SJSA1 (cell line): ENCODE measurements at places on chromosomes 7 and 10. TPM values are rescaled to one million over a fixed set of nuclear protein-coding genes. Genes with fewer than 3 reads are reported as not detected.

The PLPP4 gene
- 12.5 and 13.8 TPM in 2 replicates for total RNA-seq

The GALNT17 gene
- not detected in 2 replicates for total RNA-seq

The AUTS2 gene
- 0.03 TPM in 1 of 2 replicates, not detected in the other for total RNA-seq

The ATE1 gene
- total RNA-seq, result 18.8 and 24.7 TPM in 2 replicates

The GPR22 gene
- not detected in 2 replicates for total RNA-seq

The DGKI gene
- total RNA-seq, result 1.6 and 2.9 TPM in 2 replicates

The CDHR1 gene
- 0.03 TPM in 1 of 2 replicates, not detected in the other for total RNA-seq

The RBM48 gene
- total RNA-seq, result 8.1 and 13.2 TPM in 2 replicates

The FAM24B gene
- 5.2 and 11.7 TPM in 2 replicates for total RNA-seq

The TAS2R41 gene
- not detected in 2 replicates for total RNA-seq

The PGAM2 gene
- total RNA-seq, result 0.13 TPM in 1 of 2 replicates, not detected in the other

The OPN4 gene
- total RNA-seq, result not detected in 2 replicates

- H3K36me3 ChIP-seq, result no peaks in the 10 kb centered on the region
- peak; percentile 57 for DNase-seq
- H3K4me1 ChIP-seq, result peaks cover 14% of the 10 kb centered on the region
- peak overlapping the region; percentile 18 for H3K4me3 ChIP-seq
Observed at GRCh38 chr10:11684717-11685645, 57.2 kb upstream of the ECHDC3 start.

DNA sequence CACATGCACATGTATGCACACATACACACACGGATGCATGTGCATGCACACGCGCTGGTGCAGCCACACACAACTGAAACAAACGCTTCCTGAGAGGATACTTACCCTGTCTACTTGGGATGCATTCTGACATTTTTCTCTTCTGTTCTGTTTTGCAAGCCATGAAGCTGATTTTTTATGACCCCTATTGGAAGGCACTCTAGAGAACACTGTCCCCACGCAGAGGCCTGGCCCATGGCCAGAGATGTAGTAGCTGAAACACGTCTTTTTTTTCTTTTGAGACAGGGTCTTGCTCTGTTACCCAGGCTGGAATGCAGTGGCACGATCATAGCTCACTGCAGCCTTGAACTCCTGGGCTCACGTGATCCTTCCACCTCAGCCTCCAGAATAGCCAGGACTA, 47.9 kb downstream of the VWA2 start:
- H3K27ac ChIP-seq, result no peak overlapping the region
- no peaks in the 10 kb centered on the region for H3K36me3 ChIP-seq
- no peak overlapping the region for H3K4me3 ChIP-seq

DNA sequence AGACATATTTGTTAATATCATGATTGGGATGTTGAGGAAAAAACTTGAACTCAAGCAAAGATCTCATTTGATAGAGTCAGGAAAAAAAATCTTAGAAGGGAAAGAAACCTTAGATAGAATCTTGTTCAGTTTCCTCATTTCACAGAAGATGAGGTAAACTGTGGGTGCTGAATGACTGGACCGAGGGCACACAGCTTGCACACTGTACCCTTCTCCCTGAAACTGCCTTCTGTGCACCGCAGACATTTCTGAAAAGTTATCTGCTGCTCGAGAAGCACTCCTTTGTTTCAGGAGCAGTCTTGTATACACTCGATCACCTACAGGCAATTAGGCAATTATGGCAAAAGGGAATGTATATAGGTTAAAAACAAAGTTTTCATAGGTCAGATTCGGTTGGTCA, 167.4 kb downstream of the SKAP2 start:
- H3K27me3 ChIP-seq, result no peaks in the 10 kb centered on the region; the same call in 1 of the 2 replicates
- DNase-seq, result no peak
- no peaks in the 10 kb centered on the region for H3K36me3 ChIP-seq

DNA sequence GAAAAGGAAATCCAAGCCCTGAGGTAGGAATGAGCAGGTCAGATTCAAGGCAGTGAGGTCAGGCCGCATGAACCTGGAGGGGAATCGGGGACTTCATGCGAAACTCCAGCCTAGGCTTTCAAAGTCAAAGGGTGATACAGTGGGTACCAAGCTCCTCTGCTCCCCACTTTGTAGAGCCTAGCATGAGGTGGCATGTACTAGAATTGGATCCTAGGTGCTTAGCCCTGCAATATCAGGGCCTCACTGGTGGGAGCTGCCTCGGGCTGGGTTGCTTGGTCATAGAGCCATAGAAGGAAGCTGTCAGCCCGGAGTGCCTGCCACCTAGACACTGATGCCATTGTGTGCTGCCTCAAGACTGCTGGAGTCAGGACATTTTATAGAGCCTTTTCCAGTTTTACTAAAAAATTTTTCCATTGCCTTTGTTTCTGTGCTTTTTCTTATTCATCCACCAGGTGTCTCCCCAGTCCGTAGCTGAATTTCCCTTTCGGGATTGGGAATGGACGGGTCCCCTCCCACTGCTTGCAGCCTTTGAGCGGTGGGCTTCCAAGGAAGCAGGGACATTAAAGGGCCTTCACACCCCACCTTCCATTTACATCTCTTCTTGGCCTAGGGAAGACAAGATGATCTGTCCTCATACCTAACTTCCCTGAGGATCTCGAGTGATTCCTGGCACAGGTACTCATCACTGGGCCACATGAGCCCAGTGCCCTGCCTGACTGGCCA, 5.5 kb upstream of the LZTS2 start:
- H3K4me1 ChIP-seq, result peaks cover 52% of the 10 kb centered on the region
- peaks cover 47% of the 10 kb centered on the region for H3K36me3 ChIP-seq
- no peak overlapping the region for H3K4me3 ChIP-seq
- H3K27ac ChIP-seq, result peak overlapping the region; percentile 57
- DNase-seq, result no peak

DNA sequence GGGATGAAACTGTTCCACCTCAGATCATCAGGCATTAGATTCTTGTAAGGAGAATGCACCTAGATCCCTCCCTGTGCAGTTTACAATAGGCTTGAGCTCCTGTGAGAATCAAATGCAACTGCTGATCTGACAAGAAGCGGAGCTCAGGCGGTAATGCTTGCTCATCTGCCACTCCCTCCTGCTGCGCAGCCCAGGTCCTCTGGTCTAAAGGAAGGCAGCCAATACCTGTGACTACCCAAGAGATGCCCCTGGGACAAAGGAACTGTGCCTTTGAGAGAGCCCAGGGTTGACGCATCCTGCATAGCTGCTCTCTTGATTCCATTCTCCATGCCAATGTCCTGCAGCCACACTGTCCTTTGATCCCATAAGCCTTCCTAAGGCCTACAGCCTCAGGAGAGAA, 73.1 kb downstream of the ADCYAP1R1 start:
- no peak overlapping the region for H3K27ac ChIP-seq
- DNase-seq, result no peak
- no peak overlapping the region for H3K4me3 ChIP-seq

- DNase-seq, result no peak
- no peak overlapping the region for H3K4me3 ChIP-seq
- no peaks in the 10 kb centered on the region; the same call in 1 of the 2 replicates for H3K4me1 ChIP-seq
- no peaks in the 10 kb centered on the region for H3K27me3 ChIP-seq
- H3K27ac ChIP-seq, result no peak overlapping the region
Observed at GRCh38 chr7:50783303-50783702, 607 bp upstream of the GRB10 start.

GRCh38 chr7:35430547-35431153, 176.8 kb upstream of the TBX20 start:
- DNase-seq, result no peak
- H3K36me3 ChIP-seq, result no peaks in the 10 kb centered on the region
- no peak overlapping the region for H3K27ac ChIP-seq
- H3K27me3 ChIP-seq, result no peaks in the 10 kb centered on the region
- H3K4me3 ChIP-seq, result no peak overlapping the region

GRCh38 chr10:12628964-12629766, 279.8 kb downstream of the CAMK1D start:
- H3K4me3 ChIP-seq, result no peak overlapping the region
- H3K27me3 ChIP-seq, result no peaks in the 10 kb centered on the region
- no peaks in the 10 kb centered on the region for H3K4me1 ChIP-seq
- H3K27ac ChIP-seq, result no peak overlapping the region

- peaks cover 17% of the 10 kb centered on the region for H3K4me1 ChIP-seq
- no peak overlapping the region for H3K27ac ChIP-seq
- H3K4me3 ChIP-seq, result no peak overlapping the region
- DNase-seq, result no peak
Observed at GRCh38 chr7:149849174-149849573, 11.0 kb downstream of the ZNF862 start.

DNA sequence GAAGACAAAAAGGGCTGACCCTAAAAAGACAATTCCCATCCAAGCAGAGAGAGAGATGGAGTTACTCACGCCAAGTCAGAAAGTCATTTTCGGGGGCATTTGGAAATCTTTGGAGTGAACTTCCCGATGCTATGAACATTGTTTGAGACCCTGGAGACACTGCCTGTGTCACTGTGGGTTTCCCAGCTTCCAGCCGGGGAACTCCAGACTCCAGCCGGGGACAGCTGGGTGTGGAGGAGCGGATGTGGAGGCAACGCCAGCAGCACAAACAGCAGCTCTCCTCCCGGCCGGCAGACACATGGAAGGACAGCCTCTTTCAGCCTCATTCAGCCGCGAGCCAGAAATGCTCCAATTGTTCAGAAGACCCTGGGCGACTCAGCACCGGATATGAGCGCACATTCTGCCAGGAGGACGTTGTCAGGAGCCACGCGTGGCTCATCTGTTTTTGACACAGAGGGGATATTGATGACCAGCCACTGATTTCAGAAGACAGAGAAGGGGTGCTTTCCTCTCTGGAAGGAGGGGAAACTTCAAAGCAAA, 97.6 kb downstream of the PRPF18 start:
- peaks cover 12% of the 10 kb centered on the region for H3K36me3 ChIP-seq
- H3K27me3 ChIP-seq, result no peaks in the 10 kb centered on the region
- H3K27ac ChIP-seq, result peak overlapping the region; percentile 49
- DNase-seq, result peak; percentile 76
- peaks cover 25% of the 10 kb centered on the region for H3K4me1 ChIP-seq
- H3K4me3 ChIP-seq, result no peak overlapping the region; the same call in 1 of the 2 replicates

DNA sequence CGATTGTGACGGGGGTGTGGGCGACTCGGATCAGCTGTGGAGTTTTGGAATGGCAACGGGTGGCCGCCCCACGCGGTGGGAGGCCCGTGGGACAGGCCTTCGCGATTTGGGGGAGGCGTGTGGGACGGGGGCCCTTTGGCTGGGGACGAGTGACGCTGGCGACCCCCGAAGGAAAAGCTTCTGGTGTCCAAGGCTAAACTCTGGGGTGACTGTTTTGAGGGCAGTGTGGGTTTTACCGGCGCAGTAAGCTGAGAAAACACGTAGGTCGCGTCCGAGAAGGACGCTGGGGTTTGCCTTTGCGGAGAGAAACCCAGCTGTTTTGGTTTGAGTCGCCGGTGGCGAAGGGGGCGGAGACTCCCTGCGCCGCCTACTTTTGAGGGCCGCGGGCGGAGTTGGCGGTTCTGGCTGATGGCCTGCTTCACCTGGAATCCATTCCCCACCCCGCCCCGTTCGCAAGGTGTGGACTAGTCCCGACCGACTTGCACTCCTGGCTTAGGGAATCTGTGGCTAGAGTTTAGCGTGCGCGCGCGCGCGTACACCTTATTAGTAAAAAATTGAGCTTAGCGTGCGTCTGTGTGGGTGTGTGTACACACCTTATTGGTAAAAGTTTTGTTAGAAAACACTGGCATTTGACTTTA, 606 bp downstream of the TAX1BP1 start:
- peaks cover 12% of the 10 kb centered on the region for H3K4me1 ChIP-seq
- H3K4me3 ChIP-seq, result peak overlapping the region; percentile 67
- DNase-seq, result peak; percentile 72
